Stimulated activated CD8-positive, alpha-beta memory T cell treated with anti-CD3 and anti-CD28 coated beads, Interleukin-12 subunit alpha, Interleukin-12 subunit beta, amount 100 ng/mL, for 4 hours (primary cell): ENCODE measurements at places on chromosomes 4 and X.

DNA sequence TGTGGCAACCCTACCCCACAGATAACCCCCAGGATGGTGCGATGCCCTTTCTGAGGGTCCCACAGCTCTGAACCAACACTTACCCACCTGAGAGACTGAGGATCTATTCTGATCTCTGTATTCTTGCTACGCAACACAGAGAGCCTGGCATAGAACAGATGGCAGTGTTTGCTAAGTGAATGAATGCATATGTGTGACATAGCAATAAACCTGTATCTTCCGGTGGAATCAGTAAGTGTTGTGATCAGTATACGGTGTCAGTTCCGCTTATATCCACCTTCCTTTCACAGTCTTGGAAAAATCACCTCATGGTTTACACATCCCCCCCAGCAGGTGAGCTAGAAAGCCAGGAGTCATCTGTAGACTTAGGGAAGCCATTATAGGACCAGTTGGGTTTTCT is 5.9 kb upstream of the HSD17B10 start:
- DNase-seq, result no peak

DNA sequence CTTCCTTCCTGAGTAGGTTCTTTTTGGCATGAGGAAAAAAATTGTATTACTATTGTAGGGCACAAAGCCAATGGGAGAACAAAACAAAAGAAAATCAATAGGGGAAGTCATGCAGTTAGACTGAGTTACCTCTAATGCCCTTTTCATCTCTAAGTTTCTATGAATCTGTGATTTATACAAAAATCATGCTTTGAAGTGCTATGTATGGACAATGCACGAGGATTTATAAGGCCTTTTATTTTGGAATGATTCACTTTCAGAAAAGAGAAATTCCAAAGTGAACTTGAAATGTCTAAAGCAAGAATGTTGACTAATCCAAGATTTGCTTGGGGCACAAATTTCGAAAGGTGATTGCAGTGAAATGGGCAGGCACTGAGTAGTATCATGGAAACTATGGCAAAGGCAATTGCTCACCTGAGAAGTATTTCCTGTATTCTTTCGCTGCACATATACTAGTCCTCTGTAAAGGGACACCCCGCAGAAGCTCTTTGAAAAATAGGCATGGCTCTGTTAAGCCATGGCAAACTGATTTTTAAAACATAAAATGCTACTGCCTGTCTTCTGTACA is 52.8 kb downstream of the ADGRG4 start:
- no peak for DNase-seq

GRCh38 chrX:71666240-71667223 is 814 bp upstream of the LOC101059915 start:
- DNase-seq, result no peak

GRCh38 chrX:140502491-140503237 is 2.2 kb downstream of the SOX3 start:
- no peak for DNase-seq

GRCh38 chr4:15651676-15652075 is 3.5 kb downstream of the FBXL5 start:
- DNase-seq, result no peak

DNA sequence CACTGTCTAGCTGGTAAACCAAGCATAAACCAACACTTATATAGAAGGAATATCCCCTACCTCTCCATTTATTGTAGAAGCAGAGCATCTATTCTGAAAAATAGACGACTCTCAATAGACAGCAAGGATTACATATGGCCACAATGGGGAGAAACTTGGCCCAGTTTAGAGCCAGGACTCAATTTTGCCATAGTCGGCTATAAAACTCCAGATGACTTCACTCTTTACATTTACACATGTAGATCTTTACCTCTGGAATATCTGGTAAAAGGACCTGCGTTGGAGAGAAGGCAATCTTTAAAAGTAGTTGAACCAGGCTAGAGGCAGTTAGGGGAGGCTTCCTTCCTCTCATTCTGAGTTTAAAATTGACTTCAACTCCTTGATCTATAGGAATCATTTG is 77.3 kb downstream of the HMGB2 start:
- no peak for DNase-seq

GRCh38 chr4:24731448-24731847 is 63.9 kb upstream of the SOD3 start:
- no peak for DNase-seq

DNA sequence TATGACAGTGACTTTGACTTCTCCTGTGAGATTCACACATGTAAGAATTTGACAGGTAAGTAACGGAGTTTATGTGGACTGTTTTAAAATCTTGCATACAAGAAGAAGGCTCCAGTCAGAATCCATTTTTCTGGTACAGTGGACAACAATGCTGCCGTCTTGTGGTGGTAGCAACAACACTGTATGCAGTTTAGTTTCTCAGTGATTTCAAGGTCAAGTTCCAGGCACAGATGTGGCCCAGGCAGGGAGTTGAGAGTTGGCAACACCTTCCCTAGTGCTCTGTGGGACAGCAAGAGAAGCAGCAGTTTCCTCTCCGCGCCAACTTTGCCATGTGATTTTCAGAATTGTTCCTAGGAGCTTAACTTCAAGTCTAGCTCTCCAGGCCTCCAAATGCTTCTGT is 56.0 kb upstream of the STPG2 start:
- no peak for DNase-seq

GRCh38 chr4:142242156-142242555 is 603.9 kb downstream of the INPP4B start:
- no peak for DNase-seq

GRCh38 chr4:47483745-47484144 is 1.3 kb upstream of the ATP10D start:
- DNase-seq, result no peak

- no peak for DNase-seq
Measured at GRCh38 chr4:129323658-129324057, 227.7 kb downstream of the C4orf33 start.

DNA sequence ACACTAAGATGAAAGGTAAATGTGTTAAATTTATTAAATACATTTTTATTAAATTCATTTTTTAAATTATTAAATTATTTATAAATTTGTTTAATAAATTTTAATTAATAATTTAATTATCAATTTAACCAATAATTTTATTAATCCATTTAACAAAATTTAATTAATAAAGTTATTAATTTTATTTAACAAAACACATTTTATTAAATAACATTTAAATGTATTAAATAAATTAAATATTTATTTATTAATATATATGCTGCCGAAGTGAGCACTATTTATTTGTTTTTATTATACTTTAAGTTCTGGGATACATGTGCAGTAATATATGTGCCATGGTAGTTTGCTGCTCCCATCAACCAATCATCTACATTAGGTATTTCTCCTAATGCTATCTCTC is 719.5 kb downstream of the TRIML1 start:
- DNase-seq, result no peak

- no peak for DNase-seq
Measured at GRCh38 chr4:110512901-110513300, 36.9 kb downstream of the ENPEP start.

DNA sequence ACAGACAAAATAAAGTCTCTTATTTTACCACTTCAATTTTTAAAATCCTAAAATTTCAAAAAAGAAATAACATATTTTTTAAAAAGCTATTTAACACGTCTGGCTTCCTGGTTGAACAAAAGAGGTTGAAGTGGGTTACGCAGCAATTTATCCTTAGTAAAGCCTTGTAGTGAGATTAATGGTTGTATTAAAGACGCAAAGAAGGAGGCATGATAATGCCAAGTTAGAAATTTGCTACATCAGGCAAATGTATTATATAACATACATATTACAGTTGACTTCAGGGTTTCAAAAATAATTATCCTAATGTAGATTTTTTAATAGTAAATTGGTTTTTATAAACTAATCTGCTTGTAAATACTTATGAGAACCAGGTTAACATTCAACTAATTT is 35.3 kb downstream of the ANKRD17 start:
- DNase-seq, result no peak

DNA sequence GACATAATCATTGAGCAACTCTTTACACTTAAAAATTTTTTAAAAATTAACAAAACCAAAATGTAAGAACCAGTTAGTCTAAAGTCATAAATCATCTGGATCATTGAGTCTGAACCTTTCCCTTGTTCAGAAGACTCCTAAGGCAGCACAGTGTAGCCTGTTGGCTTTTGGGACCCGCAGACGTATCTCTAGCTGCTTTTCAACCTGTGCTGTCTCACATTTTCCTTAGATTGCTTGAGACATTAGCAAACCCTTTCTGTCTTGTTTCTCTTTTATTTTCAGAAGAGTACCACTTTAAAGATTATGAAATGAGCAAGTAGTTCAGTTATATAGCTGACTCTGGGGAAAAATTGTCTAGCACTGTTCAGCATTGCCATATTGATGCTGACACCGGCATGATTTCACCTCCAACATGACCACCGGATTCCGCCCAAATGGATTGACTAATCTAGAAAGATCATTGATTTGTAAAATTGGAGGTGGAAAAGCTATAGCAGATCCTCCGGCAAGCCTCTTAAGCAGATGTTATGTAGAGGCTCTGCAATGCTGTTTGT is 8.9 kb downstream of the TCEANC start:
- DNase-seq, result no peak

DNA sequence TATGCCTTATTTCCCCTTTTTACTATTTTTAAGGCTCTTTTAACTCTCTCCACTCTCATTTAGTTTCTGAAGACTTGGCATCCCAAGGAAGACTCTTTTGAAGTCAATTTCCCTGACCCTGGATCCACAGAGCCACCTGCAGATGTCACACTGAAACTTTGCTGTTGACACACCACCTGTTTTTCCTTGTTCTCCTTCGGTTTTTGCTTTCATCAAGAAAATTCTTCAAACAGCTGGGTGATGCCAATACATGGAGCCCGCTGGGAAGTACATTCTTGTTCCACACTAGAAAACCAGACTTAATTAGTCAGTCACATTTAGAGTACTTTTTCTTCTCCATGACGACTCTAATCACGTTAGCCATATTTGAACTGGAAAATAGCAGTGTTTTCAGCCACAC is 293.9 kb downstream of the PDGFC start:
- DNase-seq, result no peak

GRCh38 chr4:89797117-89797516 is 39.8 kb downstream of the SNCA start:
- no peak for DNase-seq

GRCh38 chr4:63583561-63583960 is 825.7 kb downstream of the TECRL start:
- DNase-seq, result no peak

DNA sequence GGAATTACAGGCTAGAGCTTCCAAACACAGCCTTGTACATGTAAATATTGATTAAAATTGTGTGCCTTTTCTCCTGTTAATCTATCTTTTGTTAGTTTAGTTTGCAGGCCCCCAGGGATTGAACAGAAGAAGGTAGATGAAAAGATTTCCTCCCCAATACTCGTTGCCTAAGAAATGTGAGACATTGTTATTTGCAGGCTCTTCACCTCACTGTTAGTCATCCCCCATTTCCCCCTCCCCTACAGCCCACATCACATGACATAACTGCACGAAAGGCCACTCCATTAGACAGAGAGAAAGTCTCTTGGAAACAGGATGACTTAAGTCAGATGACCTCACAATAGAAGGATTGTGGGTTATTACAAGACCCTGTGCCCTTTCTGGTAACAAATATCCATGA is 13.3 kb upstream of the MID1 start:
- no peak for DNase-seq

- DNase-seq, result no peak
Measured at GRCh38 chr4:154560824-154561231, 2.0 kb upstream of the FGB start.

- no peak for DNase-seq
Measured at GRCh38 chrX:19372547-19373331, 29.0 kb downstream of the PDHA1 start.

- DNase-seq, result no peak
Measured at GRCh38 chr4:140250989-140251552, 97.1 kb upstream of the MAML3 start.

DNA sequence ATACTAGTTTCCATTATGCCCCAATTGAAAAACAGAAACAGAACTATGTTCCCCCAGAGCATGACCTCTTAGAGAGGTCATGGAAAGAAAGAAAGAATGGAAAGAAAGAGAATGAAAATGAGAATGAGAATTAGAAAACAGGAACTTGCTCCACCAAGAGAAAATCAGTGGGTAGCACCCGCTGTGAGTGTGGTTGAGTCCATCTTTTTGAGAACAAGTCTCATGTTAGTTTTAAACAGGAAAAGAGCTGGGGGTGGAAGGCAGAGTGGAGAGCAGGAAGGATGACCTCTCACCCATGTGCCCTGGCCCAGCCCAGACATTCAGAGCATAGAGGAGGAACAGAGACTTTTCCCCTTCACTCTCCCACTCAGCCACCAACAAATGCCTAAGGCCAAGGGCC is 4.9 kb downstream of the GSX2 start:
- no peak for DNase-seq

GRCh38 chrX:133670383-133670782 is 255.1 kb upstream of the GPC4 start:
- no peak for DNase-seq

- no peak for DNase-seq
Measured at GRCh38 chr4:102392033-102392744, 46.9 kb upstream of the SLC39A8 start.

DNA sequence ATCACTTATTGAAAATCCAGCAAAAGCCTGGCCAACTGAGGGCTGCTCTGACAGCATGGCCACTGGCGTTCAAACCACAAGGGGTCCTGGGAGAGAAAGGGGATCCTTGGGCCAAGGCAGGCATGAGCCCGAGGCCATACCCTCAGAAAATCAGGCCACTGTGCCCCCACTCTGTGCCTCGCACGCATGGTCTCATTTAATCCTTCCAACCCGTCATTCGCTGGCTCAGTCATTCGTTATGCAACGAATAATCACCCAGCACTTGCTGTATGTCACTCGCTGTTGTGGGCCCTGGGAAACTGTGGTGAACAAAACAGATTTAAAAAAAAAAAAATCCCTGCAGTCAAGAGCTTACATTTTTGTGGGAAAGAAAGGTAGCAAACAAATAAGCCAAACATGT is 112.7 kb downstream of the BCOR start:
- no peak for DNase-seq

DNA sequence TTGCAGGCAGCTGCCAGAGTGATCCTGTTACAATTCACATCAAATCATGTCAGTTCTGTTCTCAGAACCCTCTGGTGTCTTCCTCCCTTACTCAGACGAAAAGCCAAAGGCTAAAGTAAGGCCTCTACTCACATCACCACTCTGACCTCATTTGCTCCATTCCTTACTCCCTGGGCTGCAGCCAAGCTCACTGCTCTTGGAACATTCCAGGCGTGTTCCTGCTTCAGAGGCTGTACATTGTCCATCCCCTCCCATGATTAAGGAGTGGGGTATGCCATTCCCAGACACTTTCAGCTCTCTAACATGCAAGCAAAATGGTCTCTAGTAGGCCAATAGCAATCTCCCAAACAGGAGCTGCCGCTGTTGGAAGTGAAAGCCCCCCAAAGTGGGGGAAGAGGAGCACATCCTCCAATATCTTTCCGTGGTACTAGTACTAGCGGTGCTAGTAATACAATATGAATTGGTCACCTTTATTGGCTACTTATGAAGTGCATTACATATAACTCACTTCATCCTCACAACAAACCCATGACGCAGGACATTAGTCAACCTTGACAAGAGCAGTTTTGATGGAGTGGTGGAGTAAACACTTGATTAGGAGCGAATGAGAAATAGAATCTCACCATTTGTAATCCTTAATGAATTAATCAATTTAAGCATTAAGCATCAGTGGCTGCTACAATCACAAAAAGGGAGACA is 15.0 kb downstream of the GAB3 start:
- no peak for DNase-seq

GRCh38 chr4:94802091-94802490 is 44.3 kb downstream of the BMPR1B start:
- DNase-seq, result no peak

- DNase-seq, result no peak
Measured at GRCh38 chrX:118329175-118329574, 16.7 kb upstream of the WDR44 start.
